ENCODE measurements at places on chromosomes 13 and 19.

DNA sequence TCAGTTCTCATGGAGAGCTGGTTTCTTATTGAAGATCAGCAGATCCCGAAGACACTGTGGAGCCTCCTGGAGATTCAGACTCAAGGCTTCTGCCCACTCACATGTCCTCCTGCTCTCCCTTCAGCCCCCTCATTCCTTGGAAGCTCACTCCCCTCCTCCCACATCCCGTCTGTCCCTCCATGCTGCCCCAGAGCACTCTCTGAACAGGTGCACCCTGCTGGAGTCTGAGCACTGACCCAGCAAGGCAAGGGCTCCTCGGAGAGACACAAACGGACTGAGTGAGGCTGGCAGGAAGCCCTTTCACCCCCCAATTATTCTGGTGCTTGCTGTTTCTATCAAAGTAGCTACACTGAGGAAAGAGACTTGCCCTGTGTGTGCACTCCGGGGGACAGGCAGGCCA lies 374.0 kb downstream of the UQCRFS1 start:
- no peak for DNase-seq

DNA sequence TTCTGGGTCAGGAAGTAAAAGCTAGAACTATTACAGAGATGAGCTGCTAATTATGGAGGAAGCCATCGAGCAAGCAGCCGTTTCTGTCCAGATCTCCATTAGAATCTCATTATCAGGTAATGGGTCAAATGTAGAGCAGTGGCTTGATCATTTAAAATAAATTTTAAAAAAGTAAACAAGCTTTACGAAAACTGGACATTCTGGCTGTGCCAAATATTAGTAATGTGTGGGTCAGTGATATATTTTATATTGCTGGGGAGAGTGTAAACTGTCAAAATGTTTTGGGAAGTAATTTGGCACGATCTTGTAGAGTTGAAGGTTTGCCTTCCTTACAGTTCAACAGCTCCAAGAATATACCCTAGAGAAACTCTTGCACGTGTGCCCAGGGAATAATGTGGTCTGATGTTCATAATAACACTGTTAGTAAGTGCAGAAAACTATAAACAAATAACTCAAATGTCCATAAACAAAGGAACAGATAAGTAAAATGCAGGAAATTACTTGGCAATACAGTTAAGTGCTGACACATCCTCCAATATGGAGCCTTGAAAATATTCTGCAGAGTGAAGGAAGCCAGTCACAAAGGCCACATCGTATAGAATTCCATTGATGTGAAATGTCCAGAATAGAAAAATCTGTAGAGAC lies 127.2 kb upstream of the UBL3 start:
- no peak for DNase-seq

GRCh38 chr13:66640231-66640630 lies 589.9 kb downstream of the PCDH9 start:
- no peak for DNase-seq

DNA sequence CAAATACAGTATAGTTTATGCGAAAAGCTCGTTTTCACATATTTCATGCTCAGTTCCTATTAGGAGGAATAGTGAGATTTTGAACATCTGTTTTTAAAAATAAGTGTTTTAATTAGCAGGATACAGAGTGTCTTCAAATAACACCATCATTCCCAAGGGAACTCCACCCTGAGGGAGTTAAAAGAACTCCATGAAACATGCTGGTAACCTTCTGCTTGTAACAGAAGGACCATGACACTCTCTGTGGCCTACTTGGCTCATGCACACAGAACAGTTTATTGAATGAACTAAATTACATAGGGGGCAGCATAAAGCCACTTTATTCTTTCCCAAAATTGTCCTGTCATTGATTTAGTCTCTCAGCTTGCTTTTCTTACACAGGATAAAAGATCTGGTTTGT lies 809.5 kb upstream of the SLITRK6 start:
- DNase-seq = no peak

GRCh38 chr13:51562011-51562671 lies 22.1 kb upstream of the WDFY2 start:
- DNase-seq = no peak

DNA sequence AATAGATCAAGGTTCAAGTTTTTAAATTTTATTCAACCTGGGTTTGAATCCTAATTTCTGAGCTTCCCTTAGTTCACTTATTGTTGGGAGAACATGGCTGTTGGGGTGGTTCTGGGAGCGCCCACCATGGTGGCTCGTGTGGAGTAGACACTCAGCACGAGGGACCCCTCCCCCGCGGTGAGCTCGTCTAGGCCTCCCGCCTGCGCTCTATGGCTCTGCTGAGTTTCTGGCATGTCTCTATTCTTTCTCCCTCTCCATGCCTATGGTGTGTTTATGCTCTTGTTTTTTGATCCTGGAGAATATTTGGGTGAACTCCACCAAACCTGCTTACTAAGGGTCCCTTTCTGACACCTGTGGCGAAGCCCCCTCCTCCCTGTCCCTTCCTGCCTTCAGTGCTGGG lies 1.6 kb upstream of the EPN1 start:
- DNase-seq = no peak

GRCh38 chr19:40139533-40140287 lies 49.0 kb upstream of the ZNF780A start:
- DNase-seq = no peak

- DNase-seq = no peak
Measured at GRCh38 chr19:48858984-48859710, 9.3 kb downstream of the PLEKHA4 start.

DNA sequence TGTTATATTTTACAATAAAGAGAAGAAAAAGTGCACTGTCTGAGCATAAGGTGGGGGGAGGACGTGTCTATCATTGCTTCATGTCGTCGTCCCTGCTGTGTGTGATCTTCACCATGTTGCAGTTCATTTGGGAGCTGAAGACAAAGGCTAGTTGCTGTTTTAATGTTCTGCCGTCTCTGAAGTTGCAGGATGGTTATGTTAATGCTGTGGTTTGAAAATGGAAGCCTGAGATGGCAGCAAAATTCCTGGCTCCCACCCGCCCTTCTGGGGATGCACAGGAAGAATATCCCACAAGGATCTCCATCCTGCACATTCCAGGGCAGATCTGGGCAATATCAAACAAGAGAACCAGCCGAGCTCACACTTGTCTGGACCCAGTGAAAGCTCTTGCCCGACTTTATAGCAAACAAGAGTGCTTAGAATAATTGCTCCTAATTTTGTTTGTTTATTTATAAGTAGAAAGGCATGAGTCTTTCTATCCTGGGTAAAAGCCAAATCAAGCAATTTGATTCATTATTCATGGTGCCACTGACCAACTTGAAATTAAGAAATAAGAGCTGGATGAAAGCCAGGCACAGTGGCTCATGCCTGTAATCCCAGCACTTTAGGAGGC lies 110.3 kb upstream of the ABCC4 start:
- no peak for DNase-seq

GRCh38 chr13:79749984-79750551 lies 269.1 kb downstream of the NDFIP2 start:
- DNase-seq = no peak

- no peak for DNase-seq
Measured at GRCh38 chr19:53982001-53982451, 9.4 kb upstream of the CACNG6 start.

DNA sequence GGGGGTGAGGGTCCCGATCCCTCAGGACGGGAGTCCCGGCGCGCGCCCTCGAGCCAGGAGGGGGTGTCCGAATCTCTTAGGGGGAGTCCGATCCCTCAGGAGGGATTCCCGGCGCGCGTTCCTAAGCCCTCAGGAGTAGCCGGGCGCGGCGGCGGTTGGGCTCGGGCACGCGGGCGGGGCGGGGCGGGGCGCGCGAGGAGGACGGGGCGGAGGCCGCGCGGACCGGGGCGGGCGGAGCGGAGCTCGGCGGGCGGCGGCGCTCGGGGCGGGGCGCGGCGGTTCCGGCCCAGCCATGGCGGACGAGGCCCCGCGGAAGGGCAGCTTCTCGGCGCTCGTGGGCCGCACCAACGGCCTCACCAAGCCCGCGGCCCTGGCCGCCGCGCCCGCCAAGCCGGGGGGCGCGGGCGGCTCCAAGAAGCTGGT lies at the start of gene CUL4A:
CUL4A (plus strand) TSS at position 278 of the 423 bp plus-strand sequence; CDS start at position 293, 15 bp downstream.
- peak; percentile 77 for DNase-seq

DNA sequence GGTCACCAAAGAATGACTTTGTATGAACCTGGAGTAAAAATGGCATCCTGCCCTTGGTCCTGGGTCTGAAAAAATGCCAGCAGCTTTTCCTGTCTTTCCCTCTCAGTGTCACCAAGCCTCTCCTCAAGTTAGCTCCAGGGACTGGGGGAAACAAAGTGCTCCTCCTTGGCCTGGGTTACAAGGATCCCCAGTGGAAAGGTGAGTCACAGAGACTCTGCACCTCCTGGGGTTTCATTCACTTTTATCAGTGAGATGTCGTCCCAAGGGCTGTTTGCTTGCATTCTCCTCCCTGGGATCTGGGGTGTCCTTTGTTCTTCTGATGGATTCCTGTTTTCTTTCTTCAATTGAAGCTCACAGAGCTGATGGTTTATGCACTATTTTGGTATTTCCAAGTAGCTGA lies 93.2 kb upstream of the CSNK1A1L start:
- DNase-seq = no peak

- no peak for DNase-seq
Measured at GRCh38 chr13:106172176-106172905, 363.1 kb downstream of the EFNB2 start.

GRCh38 chr13:32159137-32159869 lies 127.7 kb downstream of the FRY start:
- no peak for DNase-seq

DNA sequence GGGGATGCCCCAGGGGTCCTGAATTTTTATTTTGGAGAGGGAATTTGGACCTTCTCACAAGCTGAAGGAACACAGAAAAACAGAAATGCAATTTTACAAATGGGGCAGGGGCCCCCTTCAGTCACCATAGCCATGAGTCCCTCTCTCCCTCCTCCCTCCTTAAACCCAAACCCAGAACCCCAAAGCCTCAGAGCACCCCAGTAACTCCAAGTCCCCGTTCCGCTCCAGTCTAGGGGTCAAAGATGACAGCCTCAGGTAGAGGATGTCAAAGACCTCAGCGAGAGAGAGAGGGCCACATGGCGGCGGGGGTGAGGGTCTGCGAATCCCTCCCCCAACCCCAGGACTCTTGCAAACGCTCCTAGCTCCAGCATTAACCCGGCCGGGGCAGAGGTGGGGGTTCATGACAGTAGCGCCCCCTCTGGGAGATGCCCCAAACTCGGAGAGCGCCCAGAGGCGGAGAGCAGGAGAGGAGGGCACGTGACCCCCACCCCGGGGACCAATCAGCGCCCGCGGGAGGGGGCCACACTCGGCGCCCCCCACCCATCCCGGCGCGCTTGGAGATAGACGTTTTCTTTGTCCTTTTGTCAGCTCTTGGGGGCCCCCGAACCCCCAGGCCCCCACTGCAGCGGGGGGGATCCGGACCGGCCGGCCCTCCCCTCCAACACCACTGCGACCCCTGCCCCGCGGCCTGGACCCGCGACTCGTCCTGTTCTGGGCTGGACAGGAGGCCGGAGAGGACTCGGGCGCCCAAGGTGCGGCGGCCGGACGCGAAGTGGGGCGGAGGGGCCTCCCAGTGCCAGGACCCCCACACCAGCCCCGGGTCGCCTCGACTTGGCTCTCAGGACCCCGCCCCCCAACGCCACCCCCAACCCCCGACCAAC lies 20.8 kb upstream of the SEMA6B start:
- DNase-seq = no peak

DNA sequence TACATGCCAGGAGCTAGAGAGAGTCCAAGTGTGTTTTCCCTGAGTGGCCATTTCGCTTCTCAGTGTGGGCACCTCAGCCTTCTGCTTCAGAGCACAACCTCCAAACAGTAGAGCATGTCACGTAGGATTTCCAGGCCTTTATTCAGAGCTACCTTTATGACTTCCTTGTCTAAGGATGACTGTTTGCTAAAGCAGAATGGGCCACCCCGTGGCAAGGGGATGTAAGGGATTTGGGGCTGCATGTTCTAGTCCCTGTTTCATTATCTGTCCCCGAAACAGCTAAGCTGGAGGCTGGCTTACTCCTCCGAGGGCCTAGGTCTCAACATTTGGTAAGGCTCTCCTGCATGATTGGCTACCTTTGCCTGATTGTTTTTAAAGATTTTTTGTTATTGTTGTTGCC lies 6.0 kb downstream of the RNASEH2B start:
- no peak for DNase-seq

GRCh38 chr13:111201304-111201940 lies 86.3 kb downstream of the ARHGEF7 start:
- DNase-seq = no peak

GRCh38 chr19:11364935-11365334 lies 9.5 kb upstream of the SWSAP1 start:
- no peak for DNase-seq

DNA sequence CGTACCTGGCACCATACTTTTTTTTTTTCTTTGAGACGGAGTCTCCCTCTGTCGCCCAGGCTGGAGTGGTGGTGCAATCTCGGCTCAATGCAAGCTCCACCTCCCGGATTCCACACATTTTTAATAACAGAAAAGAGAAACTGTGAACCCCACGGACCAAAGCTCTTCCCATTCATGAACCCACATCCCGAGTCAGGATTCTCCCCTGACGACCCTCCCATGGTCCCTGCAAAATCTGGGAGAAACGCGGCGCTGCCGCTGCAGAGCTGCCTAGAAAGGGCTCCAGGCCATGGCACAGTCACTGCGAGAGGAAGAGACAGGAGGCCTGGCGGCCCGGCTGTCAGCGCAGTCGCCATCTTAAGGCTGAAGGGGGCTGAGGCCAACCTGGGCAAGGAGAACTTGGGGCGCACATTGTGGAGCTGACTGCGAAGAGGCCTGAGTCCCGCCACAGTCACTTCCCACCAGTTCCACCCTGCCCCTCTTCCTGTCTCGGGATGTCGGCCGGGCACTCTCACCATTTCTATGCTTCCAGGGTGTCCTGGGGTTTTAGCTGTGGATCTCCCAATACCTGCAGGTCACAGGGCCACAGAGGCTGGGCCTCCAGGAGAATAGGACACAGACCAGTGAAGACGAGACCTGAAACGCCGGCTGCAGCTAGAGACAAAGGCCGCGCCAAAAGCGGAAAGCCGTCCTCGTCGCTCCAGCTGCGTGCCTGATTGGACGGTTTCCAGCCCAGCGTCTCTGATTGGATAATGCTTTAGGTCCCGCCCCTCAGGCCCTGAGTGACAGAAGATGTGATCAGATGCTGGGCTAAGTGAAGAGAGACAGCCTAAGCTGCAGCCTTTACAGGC lies 71.0 kb downstream of the ZNF486 start:
- peak; percentile 89 for DNase-seq

GRCh38 chr19:1258163-1258492 lies 9.7 kb downstream of the MIDN start:
- DNase-seq = no peak

- DNase-seq = no peak
Measured at GRCh38 chr13:71625694-71626093, 241.3 kb downstream of the DACH1 start.

Measured in NCI-H1092 (cell line).